A172 (cell line): ENCODE measurements at places on chromosomes 7 and 10. TPM values are rescaled to one million over a fixed set of nuclear protein-coding genes. Genes with fewer than 3 reads are reported as not detected.
A peak's percentile ranks its signal among the peaks of the same experiment; 100 is the strongest.

ANXA8L1 gene
- total RNA-seq: 53.2 and 63.8 TPM in 2 replicates

SCRN1 gene
- total RNA-seq: 190 and 195 TPM in 2 replicates

LIPF gene
- not detected in 2 replicates for total RNA-seq

GRCh38 chr10:82938331-82938730, 1063.3 kb downstream of the NRG3 start:
- DNase-seq: no peak

- no peak for DNase-seq
These were observed 108.7 kb upstream of the AUTS2 start for GRCh38 chr7:69489533-69489932.

GRCh38 chr7:27889800-27890199, 149.8 kb downstream of the TAX1BP1 start:
- no peak for DNase-seq

- peak; percentile 22 for DNase-seq
These were observed 238.9 kb downstream of the CAMK1D start for GRCh38 chr10:12588091-12588860.

GRCh38 chr7:3778345-3778744, 477.3 kb downstream of the SDK1 start:
- no peak for DNase-seq

GRCh38 chr7:15967121-15967520, 280.6 kb upstream of the MEOX2 start:
- no peak for DNase-seq

DNA sequence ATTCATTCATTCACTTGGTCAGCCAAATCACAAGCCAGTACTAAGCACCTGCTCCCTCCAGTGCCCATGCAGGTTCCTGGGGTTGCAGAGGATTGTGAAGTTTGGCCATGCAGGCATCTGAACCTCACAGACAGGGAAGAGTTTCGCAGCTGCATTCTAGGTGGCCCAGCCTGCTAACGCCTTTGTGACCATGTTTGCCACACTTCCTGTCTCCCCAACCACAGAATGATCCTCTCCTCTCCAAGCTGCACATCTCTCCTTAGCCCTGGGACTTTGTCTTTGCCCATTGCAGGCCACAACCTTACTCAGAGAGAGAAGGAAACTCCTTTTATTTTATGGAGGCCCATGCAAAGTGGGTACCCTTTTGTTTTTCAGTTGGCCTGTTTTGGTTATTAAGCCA, 31.8 kb downstream of the EPDR1 start:
- DNase-seq: no peak

DNA sequence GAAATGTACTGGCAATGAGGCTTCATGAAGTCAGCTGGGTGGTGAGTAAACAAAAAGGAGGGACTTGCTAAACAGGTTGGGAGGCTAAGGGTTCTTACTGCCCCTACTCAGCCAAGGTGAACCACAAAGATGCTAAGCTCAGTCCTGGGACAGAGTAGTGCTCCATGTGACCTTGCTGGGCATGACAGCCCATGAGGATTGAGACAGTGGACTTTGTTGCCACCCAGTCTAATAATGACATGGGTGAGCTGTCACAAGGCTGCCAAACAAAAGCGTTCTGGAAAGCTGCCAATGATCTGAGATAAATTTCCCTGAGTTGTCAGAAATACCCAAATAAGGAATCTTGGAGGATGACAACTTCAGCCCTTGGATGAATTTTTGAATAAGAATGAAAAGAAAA, 75.2 kb downstream of the CLEC2L start:
- DNase-seq: peak; percentile 28

GRCh38 chr7:47483604-47484273, 98.2 kb downstream of the TNS3 start:
- DNase-seq: no peak

DNA sequence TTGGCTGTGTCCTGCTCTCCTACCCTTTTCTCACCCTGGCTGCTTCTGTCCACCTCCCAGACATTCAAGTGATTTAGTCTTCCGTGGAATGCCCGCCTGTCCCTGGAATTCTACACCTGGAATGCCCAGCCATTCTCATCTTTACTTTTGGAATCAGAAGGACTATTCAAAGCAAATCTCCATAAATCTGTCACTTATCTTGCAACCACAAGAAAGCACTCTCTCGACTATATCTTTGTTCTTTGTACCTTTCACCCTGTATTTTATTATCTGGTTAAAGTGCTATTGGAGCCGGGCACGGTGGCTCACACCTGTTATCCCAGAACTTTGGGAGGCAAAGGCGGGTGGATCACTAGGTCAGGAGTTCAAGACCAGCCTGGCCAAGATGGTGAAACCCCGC, 79.3 kb upstream of the KMT2E start:
- DNase-seq: no peak
